ENCODE measurements at places on chromosomes 3 and 15.

- DNase-seq = no peak
Measured at GRCh38 chr3:30810625-30811024, 83.8 kb downstream of the GADL1 start.

GRCh38 chr3:137647179-137647578 is 116.9 kb upstream of the SOX14 start:
- no peak for DNase-seq

GRCh38 chr15:71780115-71780976 is 30.0 kb upstream of the NR2E3 start:
- DNase-seq = no peak

DNA sequence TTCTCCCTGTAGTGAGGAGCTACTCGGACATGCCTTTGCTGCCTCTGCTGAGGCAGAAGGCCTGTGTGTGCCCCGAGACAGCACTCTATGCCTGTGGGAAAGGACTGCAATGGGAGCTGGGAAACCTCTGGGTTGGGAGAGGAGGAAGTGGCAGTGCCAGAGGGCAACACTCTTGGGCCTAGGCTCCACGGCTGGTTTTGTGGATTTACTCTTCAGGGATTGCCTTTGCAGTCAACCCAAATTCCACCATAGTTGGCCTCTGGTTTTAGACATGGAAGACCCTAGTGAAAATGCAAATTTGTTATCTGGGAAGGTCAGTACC is 46.8 kb downstream of the ITGA11 start:
- no peak for DNase-seq

DNA sequence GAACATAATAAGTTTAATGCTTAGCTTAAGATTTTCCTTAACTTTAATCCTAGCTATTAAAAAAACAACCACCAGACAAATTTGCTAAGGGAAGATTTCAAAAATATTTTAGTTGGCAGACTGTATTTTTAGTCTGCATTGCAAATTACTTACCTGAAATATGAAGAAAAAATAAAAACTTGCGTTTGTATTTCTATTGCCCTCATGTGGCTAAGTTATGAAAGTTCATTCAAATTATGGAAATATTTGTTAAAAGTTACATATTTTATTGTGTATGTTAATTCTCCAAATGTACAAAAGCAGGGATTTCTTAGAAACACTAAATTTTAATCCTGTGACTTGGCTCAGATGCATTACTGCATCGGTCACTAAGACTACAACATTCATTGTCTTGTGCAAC is 15.0 kb downstream of the GTF2A2 start:
- no peak for DNase-seq

- no peak for DNase-seq
Measured at GRCh38 chr3:196694202-196694638, 17.8 kb downstream of the CEP19 start.

DNA sequence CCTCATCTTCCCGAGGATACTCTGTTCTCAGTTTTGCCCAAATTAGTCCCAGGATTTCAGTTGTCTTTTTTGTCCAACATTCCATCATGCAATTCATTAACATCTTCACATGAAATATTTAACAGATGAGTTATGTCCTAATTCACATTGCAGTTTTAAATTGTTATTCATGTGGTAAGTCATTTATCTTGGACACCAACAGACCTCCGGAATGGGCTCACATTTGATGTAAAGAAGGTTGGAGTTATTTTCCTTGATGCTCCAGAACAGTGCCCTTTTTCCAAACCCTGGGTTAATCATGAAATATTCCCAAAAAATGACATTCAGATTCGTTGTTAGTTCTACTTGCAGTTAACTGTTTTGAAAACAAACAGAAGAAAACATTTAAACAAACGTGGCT is 32.8 kb upstream of the LRTM1 start:
- no peak for DNase-seq

GRCh38 chr3:35929158-35929557 is 289.8 kb downstream of the ARPP21 start:
- DNase-seq = no peak

Measured in stimulated activated CD8-positive, alpha-beta memory T cell treated with anti-CD3 and anti-CD28 coated beads, Interleukin-7, amount 100 ng/mL, for 1 hour (primary cell).